ENCODE measurements at places on chromosomes 1 and 21.

DNA sequence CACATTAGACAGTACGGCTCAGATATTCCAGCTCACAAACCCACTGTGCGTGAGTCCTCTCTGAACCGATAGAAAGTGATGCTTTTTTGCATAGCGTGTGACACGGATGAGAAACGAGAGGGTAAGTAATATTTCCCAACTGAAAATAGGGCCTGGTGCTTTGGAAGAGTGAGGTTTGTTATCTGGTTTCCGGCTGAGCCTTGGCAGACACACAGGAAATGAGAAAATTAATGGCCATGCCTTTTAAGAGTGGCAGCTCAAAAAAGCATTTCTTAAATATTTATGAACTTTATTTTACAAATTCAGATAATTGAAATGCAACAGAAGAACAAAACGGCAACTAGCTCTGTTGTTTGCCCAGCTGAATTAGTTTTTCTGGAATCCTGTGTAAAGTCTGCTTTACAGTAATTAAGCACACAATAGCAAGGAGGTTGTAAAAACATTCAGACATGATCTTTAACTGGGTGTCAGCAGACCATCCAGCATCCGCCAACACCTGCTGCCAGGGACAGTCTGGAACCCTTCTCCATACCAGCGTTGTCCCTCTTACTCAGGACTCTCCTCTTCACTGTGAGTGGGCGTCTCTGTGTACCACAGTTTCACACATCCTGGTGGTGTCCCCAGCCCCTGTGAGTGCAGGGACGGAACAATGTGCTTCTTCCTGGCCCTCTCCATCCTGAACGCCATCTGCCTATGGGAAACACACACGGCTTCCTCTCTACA lies 155.4 kb downstream of the PGBD5 start:
- no peak for DNase-seq

- no peak for DNase-seq
Observed at GRCh38 chr1:159291424-159291823, 10.7 kb upstream of the FCER1A start.

- DNase-seq, result no peak
Observed at GRCh38 chr1:61523893-61524605, 200.9 kb downstream of the TM2D1 start.

- DNase-seq, result no peak
Observed at GRCh38 chr1:238653693-238654321, 732.6 kb upstream of the CHRM3 start.
